Endodermal cell (in vitro differentiated cells): ENCODE measurements at places on chromosomes 11 and 22. TPM values are rescaled to one million over a fixed set of nuclear protein-coding genes. Genes with fewer than 3 reads are reported as not detected.

The RIC3 gene
- total RNA-seq, result 19.9 and 25.3 TPM in 2 replicates

The MUC15 gene
- not detected in 3 replicates for total RNA-seq

The OR5T2 gene
- not detected in 3 replicates for total RNA-seq

The P2RX3 gene
- total RNA-seq, result not detected in 3 replicates

The MAPK12 gene
- total RNA-seq, result 52.2 and 57.0 TPM in 2 replicates

The C11orf52 gene
- 0.94 to 3.3 TPM (median 2.6 TPM) in 3 replicates for total RNA-seq

The FIBIN gene
- total RNA-seq, result not detected in 3 replicates

- no peak overlapping the region for H3K4me3 ChIP-seq
- H3K36me3 ChIP-seq, result peaks cover 19% of the 10 kb centered on the region
- peaks cover 11% of the 10 kb centered on the region for H3K4me1 ChIP-seq
- DNase-seq, result no peak
- H3K27ac ChIP-seq, result peak overlapping the region; percentile 25
- H3K27me3 ChIP-seq, result no peaks in the 10 kb centered on the region
Observed at GRCh38 chr22:29014293-29014692, 47.3 kb downstream of the C22orf31 start.

- no peak overlapping the region for H3K27ac ChIP-seq
- H3K36me3 ChIP-seq, result no peaks in the 10 kb centered on the region
- no peaks in the 10 kb centered on the region for H3K27me3 ChIP-seq
- no peaks in the 10 kb centered on the region for H3K4me1 ChIP-seq
- H3K4me3 ChIP-seq, result no peak overlapping the region
- DNase-seq, result no peak
Observed at GRCh38 chr22:49599691-49600455, 227.8 kb downstream of the BRD1 start.

DNA sequence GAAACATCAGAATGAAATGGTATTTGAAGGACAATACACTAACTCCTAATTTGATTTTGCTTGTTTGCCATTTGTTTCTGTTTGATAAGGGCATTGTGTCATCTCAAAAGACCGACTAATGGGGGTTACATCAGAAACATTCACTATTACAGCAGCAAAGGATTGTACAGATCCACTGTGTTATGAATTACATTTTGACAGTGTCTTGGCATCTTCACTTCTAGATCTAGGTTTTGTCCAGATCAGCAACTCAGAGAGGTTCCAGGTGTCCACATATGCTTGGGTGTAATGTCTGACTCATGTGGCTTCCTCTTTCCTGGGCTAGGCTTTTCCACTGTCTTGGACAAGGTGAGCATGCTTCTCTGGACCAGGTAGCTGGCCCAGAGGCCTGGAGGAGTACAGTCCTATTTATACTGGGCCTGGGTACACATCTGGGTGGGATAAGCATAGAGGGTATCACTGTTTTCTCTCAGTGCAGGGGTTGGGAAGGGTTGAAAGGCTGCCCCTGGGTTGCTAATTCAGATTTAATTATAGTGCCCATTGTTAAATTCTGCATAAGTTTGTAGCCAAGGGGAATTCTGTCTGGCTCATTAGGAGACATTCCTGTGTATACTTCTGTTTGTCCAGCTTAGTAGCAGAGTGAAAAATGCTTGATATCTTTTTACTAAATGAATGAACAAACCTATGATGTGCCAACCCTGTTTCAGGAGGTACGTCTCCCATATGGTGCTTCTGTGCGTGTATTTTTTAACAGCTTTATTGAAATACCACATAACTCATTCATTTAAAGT is 23.8 kb downstream of the DDI1 start:
- DNase-seq, result no peak
- H3K4me3 ChIP-seq, result no peak overlapping the region
- no peaks in the 10 kb centered on the region for H3K4me1 ChIP-seq
- H3K27me3 ChIP-seq, result no peaks in the 10 kb centered on the region

- no peak for DNase-seq
- H3K4me1 ChIP-seq, result no peaks in the 10 kb centered on the region
- no peak overlapping the region for H3K4me3 ChIP-seq
Observed at GRCh38 chr11:2826679-2827056, 58.9 kb downstream of the CDKN1C start.

GRCh38 chr11:125251956-125252355 is 87.4 kb downstream of the PKNOX2 start:
- no peak overlapping the region for H3K27ac ChIP-seq
- no peaks in the 10 kb centered on the region for H3K36me3 ChIP-seq
- H3K27me3 ChIP-seq, result no peaks in the 10 kb centered on the region
- H3K4me1 ChIP-seq, result no peaks in the 10 kb centered on the region

GRCh38 chr11:12137005-12137690 is 26.8 kb downstream of the MICAL2 start:
- no peak overlapping the region for H3K27ac ChIP-seq
- H3K27me3 ChIP-seq, result peaks cover 90% of the 10 kb centered on the region
- no peak for DNase-seq

DNA sequence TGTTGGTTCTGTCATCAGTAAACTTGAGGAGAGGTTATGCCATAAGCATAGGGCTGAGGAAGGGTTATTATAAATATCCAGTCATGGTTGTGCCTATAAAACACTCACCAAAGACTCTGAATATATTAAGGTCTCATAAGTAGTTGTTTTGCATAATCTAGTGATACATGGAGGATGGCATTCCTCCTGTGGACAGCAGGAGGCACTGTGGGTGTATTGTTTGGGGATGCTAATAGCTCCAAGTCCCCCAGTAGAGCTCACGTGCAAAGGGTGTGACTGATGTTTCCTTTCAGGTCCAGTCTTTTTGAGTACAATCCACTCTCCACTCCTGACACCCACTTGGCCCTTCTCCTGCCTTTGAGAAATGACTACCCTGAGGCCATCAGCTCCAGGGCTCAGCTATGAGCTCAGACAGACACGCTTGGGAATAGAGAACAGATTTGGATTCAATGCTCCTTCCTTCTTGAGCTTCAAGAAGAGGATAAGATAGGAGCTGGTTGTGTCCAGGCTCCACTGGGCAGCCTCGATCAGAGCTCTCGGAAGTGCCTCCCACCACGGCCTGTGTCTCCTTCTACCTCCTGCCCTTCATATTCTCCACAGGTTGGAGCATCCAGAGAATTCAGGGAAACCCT is 85.2 kb upstream of the IGLL5 start:
- peaks cover 54% of the 10 kb centered on the region for H3K27me3 ChIP-seq
- no peaks in the 10 kb centered on the region for H3K4me1 ChIP-seq
- H3K4me3 ChIP-seq, result no peak overlapping the region
- no peak overlapping the region for H3K27ac ChIP-seq
- DNase-seq, result no peak
- H3K36me3 ChIP-seq, result no peaks in the 10 kb centered on the region

DNA sequence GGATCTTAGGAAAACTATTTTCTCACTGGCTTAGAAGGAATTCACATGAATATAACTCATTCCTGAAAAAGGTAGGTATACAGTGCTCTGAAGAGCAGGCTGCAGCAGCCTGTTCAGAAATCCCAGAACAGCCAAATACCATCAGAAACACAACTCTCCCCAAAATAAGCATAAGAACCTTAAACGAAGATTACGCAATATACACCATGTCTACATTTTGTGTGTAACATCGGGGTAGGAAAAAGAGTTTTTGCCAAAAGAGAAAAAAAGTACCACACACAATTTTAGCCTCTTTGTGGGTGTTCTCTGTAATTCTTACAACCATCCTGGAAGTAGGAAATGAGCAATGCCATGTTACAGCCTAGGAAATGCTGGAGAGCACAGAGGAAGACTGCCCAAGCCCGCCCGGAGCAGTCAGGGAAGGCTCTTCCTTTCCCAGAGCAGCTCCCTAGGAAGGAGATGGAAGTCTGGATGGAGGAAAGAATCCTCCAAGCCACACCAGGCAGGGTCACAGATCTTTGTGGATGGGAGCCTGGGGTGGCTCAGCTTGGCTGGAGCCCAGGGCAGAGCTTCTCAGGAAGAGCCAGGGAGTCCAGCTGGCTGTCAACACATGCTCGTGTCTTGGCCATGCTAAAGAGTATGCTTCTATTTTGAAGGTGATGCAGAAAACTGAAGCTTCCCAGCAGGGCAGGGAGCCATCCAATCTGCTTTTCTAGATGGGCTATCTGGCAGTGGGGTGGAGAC is 49.7 kb upstream of the ARFGAP3 start:
- H3K27me3 ChIP-seq, result no peaks in the 10 kb centered on the region
- no peak overlapping the region for H3K4me3 ChIP-seq
- peaks cover 6% of the 10 kb centered on the region for H3K4me1 ChIP-seq
- H3K27ac ChIP-seq, result peak overlapping the region; percentile 22
- peaks cover 23% of the 10 kb centered on the region for H3K36me3 ChIP-seq

DNA sequence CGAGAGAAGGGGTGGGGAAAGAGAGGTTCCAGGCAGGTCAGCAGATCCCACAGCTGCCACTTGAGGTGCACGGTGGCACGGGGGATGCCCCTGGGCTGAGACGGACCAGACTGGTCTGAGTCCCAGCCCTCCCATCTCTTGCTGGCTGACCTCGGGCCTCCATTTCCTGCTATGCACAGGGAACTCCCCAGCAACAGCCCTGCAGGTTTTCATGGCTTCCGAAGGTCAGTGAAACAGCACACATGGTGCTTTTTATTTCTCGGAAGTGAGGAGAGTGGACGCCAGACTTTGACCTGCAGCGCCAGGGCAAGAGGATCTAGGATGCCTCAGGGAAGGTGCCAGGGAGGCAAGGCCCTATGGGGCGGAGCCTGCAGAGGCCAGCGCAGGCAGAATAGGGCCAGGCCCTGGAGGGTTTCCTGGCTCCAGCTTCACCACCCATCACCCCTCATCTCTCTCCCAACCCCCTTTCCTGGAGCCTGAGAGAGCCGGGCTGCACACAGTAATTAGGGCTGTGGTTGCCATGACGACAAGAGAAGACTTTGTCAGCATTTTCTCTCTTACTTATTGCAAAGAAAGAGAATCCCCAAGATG is 29.5 kb downstream of the SLC22A12 start:
- no peaks in the 10 kb centered on the region for H3K36me3 ChIP-seq
- H3K4me1 ChIP-seq, result no peaks in the 10 kb centered on the region
- no peaks in the 10 kb centered on the region for H3K27me3 ChIP-seq
- H3K27ac ChIP-seq, result peak overlapping the region; percentile 82

DNA sequence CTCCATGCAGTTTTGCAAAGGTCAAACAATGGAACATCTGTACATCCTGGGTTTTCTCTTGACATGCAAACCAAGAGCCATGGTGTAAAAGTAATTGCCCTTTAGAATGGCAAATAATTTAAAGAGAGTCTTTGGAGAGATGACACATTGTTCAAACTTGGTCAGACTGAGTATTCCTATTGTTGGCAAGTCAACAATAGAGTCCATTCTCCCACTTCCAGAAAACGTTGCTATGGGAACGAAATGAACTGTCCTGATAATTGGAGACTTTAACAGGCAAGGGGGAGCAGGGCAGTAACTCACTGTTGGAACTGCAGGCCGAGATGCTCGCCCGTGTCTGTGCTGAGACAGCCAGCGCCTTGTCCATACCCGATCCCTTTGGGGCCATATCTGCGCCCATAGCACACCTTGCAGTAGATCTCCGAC is 13.9 kb downstream of the CSRP3 start:
- H3K36me3 ChIP-seq, result no peaks in the 10 kb centered on the region
- peak overlapping the region; percentile 84 for H3K27ac ChIP-seq
- peaks cover 29% of the 10 kb centered on the region for H3K27me3 ChIP-seq
- H3K4me3 ChIP-seq, result no peak overlapping the region
- DNase-seq, result no peak

DNA sequence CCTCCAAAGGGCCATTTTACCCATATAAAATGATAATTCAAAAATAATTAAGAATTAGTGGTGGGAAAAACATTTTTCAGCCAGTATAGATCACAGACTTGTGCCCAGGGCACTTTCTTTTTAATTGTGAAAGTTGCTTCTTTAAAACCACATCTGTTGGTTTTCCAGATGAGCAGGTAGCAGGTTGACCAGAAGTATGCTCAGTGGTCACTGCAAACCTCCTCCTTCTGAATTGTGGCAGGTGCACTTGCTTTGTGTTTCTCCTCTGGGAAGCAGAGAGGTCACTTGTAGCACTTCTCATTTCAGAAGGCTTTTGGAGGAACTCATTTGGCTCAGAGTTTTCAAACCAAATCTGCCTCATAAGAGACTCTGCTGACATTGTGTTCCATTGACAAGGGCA is 24.6 kb upstream of the CWF19L2 start:
- DNase-seq, result no peak
- no peak overlapping the region for H3K27ac ChIP-seq
- H3K4me3 ChIP-seq, result no peak overlapping the region
- no peaks in the 10 kb centered on the region for H3K36me3 ChIP-seq

- H3K36me3 ChIP-seq, result no peaks in the 10 kb centered on the region
- H3K27me3 ChIP-seq, result no peaks in the 10 kb centered on the region
- no peaks in the 10 kb centered on the region for H3K4me1 ChIP-seq
- DNase-seq, result no peak
- H3K27ac ChIP-seq, result no peak overlapping the region
Observed at GRCh38 chr11:78821371-78822306, 247.0 kb upstream of the NARS2 start.

DNA sequence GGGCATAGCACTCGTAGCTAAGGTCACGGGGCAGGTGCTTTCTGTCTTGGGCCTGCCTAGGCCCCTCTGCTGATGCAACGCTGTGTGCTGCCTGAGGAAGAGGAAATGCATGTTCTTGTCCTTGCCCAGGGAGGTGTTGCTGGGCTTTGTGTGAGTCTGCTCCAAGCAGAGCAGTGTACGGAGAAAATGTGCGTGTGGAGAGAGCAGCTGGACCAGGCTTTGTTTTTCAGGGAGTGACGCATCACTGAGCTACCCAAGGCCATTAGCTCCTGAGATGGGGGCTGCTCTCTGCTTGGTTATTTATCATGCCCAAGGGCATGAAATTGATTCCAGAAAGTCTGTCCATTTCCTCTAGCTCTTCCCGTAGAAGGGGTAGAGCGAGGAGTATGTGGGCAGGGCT is 82.9 kb upstream of the THY1 start:
- peaks cover 3% of the 10 kb centered on the region for H3K4me1 ChIP-seq
- H3K4me3 ChIP-seq, result no peak overlapping the region
- H3K36me3 ChIP-seq, result no peaks in the 10 kb centered on the region
- H3K27ac ChIP-seq, result peak overlapping the region; percentile 76

- H3K27me3 ChIP-seq, result peaks cover 30% of the 10 kb centered on the region
- no peaks in the 10 kb centered on the region for H3K36me3 ChIP-seq
- DNase-seq, result no peak
- H3K27ac ChIP-seq, result no peak overlapping the region
- no peak overlapping the region for H3K4me3 ChIP-seq
Observed at GRCh38 chr11:124950601-124951330, 3.2 kb upstream of the CCDC15 start.

GRCh38 chr11:87198266-87198881 is 160.6 kb downstream of the TMEM135 start:
- H3K4me3 ChIP-seq, result no peak overlapping the region
- H3K27me3 ChIP-seq, result no peaks in the 10 kb centered on the region
- no peaks in the 10 kb centered on the region for H3K4me1 ChIP-seq
- H3K27ac ChIP-seq, result no peak overlapping the region
